ENCODE measurements at places on chromosomes 2 and 18.

GRCh38 chr2:60496956-60497355, 56.5 kb downstream of the BCL11A start:
- DNase-seq: no peak

DNA sequence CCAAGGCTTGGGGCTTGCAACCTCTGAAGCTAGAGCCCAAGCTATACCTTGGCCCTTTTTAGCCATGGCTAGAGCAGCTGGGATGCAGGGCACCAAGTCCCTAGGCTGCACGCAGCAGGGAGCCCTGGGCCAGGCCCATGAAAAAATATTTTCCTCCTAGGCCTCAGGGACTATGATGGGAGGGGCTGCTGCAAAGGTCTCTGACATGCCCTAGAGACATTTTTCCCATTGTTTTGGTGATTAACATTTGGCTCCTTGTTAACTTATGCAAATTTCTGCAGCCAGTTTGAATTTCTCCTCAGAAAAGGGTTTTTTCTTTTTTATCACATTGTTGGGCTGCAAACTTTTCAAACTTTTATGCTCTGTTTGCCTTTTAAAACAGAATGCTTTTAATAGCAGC, 56.9 kb upstream of the LHCGR start:
- DNase-seq: no peak

GRCh38 chr2:135709992-135710391, 31.7 kb upstream of the UBXN4 start:
- DNase-seq: peak; percentile 21

DNA sequence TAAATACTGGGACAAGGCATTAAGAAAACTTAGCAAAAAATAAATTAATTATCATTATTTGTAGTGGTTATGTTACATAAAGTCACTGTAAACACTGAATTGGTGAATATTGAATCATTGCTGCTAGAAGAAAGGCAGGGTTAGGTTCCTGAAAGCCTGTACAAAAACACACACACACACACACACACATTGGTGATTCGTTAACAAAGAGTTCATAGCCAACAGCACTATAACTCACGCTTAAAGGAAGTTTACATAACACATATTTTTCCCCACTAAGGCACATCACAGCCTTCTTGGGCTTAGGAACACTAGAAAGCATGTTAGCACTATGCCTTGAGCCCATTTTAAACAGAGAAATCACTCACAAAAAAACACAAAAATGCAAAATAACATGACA, 690.0 kb upstream of the PIK3C3 start:
- no peak for DNase-seq

DNA sequence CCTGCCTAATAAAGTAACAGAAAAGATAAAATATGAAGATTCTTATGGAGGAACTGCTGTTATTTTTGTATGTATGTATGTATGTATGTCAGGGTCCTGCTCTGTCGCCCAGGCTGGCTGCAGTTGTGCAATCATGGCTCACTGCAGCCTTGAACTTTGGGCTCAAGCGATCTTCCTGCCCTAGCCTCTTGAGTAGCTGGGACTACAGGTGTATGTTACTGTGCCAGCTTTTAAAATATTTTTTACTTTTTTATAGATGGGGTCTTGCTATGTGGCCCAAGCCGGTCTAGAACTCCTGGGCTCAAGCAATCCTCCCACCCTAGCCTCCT, 26.7 kb downstream of the ANKRD29 start:
- DNase-seq: no peak

GRCh38 chr2:171226461-171226860, 65.8 kb upstream of the TLK1 start:
- no peak for DNase-seq

DNA sequence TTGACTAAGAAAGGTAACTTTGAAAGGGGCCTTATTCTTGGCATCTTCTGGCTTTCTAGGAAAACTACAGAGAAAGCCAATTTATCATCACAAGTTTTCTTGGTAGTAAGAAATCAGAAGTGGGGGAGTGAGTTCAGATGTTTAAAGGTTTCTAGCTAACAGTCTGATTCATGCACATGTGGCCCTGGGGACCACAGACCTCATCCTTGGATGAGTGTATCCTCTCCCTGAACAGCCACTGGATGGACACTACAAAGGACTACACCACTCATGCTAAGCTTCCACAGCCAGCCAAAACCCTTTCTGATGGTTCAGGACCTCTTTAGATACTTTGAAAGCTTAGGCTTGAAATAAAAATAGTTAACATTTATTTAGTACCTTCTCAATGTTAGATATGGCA, 218.3 kb upstream of the STK17B start:
- DNase-seq: no peak

DNA sequence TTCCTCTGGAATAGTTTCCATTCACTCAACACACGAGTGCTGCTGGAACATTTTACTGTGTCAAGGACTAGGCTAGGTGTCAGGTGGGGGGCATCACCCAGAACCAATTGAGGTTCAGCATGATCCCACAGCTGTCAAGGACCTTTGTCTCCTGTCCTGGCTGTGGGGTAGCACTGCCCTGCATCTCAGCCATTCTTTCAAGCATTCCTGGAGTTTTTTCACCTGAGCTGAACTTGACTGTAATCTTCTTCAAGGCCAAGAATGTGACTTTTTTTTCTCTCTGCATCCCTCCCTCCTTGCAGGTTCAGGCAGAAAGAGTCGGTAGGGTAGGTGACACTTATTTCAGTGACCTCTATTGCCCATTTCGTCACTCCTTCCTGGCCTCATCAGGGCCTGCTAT, 3.5 kb downstream of the MAPK4 start:
- DNase-seq: no peak

GRCh38 chr2:41137031-41137430, 685.1 kb upstream of the SLC8A1 start:
- DNase-seq: no peak

GRCh38 chr2:64143169-64144056, 807 bp downstream of the PELI1 start:
- DNase-seq: peak; percentile 12

DNA sequence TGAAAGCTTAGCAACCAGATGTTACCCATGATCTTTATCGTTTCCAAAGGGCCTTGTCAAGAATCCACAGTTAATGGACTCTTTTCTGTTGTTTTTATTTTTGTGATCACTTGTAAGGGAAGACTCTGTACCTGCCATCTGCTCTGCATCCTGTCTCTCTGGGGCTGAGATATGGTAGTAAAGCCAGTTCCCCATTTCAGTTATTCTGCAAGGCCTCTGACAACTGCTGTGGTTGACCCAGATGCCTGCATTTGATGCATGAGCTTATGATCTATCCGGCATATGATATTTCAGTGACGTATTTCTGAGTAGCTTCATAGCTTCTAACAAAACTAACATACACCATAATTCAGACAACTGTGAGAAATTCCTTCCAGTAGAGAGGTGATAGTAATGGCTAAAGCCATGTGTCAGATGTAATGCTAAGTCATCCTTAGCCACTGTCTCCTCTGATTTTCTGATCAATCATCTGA, 105.1 kb downstream of the TPO start:
- DNase-seq: no peak

Data from GM12891 (cell line).